ENCODE measurements at places on chromosomes 2 and 18. TPM values are rescaled to one million over a fixed set of nuclear protein-coding genes. Genes with fewer than 3 reads are reported as not detected.

GRCh38 chr2:150557020-150557600, 69.6 kb upstream of the RND3 start:
- no peak for DNase-seq

DNA sequence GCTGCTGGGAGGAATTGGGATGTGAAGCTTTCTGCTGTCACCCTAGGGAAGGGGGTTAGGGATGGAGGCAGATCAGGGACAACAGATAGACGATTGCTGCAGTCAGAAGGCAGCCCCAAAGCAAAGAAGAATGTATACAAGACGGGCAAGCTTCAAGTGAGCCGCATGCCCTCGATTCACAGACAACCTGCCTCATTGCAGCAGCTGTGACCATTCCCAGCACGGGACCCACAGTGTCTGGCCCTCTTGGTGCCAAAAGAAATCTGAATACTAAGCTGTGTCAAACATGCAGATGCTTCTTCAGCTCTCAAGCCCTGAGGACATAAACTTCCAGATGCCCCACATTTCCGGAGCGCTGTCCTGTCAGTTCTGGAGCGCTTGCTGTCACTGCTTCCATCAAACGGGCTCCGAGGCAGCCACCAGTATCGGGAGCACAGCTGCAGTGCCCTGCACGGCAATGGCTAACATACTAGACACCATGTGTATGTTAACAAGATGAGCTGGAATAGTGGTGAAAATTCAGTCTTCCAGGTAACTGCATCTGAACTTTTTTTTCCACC, 33.8 kb downstream of the PRELID3A start:
- DNase-seq = no peak

GRCh38 chr18:41828137-41828536, 126.9 kb upstream of the PIK3C3 start:
- no peak for DNase-seq

GRCh38 chr2:172472446-172473033, 45.2 kb downstream of the ITGA6 start:
- no peak for DNase-seq

DNA sequence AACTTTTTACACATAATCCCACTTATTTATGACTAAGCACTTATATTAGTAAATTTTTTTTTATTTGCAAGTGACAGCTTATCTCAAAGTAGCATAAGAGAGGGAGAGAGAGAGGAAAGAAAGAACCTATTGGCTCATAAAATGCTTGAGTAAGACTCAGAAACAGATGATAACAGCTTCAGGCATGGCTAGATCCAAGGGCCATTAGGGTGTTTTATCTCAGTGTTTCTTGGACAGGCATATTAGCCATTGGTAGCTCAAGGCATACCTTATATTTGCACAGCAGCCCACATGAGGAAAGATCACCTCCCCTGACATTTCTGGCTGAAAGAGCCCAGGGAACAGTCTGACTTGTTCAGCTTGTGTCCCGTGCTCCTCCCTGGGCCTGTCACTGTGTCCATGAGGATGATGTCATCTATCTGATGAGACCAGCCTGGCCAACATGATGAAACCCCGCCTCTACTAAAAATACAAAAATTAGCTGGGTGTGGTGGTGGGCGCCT, 64.4 kb downstream of the IL1R2 start:
- DNase-seq = no peak

Gene TMEM150A
- total RNA-seq = 3.7 TPM

GRCh38 chr2:100446696-100447095, 23.6 kb upstream of the NMS start:
- DNase-seq = no peak

- no peak for DNase-seq
Measured at GRCh38 chr18:38481576-38481975, 916.0 kb upstream of the CELF4 start.

Gene HAAO
- total RNA-seq = 0.82 TPM

DNA sequence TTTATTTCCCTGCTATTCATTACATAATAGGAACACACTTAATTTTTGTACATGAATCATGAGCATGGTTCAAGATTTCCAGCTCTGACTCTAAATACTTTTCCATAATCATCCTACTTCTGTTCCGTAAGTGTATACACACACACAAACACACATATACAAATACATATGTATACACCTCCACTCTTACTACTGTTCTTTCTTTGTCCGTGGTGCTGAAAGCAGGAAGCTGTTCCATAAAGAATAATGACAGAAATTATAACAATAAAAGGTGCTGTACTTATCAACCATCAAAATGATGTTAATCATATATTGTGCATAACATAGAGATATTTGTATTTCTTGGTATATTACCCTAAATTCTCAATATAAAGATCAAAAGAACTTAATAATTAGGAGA, 776.9 kb downstream of the DPP10 start:
- DNase-seq = no peak

Gene LRRTM4
- 46.1 TPM for total RNA-seq

DNA sequence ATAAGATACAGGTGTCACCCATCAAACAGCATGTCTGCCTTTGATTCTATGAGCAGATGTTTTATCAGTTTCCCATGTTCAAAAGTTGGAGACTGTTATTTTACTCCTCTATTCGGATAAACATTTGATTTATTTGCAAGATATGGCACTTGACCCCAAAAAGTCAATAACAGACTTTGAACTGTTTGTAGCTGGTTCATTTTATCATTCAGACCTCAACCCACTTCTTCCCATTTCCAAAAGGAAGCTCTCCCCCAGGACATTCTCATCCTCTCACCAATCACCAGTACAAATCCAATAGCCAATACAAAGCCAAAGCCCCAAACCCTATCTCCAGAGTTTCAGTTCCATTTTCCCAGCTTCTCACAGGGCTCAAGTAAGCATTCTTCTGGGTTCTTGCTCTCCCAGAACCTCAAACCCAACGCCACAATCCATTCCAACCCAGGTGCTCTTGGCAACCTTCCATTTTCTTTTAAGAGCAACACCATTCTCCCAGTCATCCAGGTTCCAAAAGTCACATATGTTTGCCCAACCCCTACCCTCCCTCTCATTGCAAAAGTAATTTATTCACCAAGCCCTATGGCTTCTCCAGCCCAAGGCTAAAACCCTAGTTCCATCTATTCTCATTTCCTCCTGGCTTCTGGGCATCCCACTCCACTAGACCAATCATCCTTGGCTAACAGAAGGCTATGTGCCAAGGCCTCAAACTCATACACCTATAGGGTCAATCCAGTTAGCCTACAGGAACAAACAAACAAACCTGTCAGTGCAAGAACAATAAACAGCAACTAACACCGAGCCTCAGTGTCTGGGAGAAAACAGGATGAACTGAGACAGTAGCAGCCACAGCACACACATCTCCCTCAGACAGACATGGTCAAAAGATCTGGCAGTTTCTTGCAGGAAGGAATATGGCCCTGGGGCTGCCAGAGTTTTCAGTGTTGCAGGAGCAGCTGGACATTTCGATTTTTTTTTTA, 9.2 kb downstream of the ACVR1 start:
- no peak for DNase-seq

- DNase-seq = no peak
Measured at GRCh38 chr2:99805930-99806476, 316.2 kb upstream of the REV1 start.

- no peak for DNase-seq
Measured at GRCh38 chr18:49400398-49401072, 59.9 kb downstream of the DYM start.

Measured in frontal cortex (tissue), 4 donors.